ENCODE measurements at places on chromosomes 5 and 9.

DNA sequence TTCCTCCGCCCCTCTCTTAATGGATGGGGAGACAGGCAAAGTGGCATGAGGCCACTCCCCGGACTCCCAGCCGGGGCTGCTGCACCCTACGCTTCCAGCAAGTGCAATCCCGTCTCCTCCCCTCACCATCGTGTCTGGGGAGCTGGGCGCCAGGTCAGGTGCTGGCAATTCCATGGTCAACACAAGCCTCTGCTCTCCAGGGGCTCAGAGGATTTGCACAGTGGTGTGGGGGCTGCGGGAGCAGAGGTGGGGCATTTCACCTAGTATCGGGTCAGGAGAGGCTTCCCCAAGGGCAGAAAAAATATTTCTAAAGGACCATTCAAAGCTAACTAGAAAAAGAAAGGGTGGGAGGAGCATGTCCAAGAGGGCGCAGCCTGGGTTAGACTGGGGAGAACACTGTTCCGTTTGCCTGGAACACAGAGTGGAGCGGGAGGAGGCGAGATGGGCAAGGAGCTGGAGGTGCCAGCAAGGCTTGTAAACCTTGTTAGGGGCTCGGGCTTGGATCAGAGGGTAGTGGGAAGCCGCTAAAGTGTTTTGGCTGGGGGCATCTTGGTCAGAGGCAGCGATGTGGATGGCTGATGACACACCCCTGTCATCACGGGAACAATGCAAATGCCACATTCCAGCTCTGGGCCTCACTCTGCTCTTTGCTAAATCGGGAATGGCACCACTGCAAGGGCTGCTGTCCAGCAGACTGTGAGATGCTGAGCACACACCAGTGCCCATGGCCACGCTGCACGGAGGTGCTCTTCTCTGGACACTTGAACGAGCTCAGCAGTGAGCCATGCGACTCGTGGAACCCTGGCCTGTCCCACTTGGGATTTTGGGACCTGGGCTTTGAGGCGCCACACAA, 191.7 kb downstream of the CDK5RAP2 start:
- DNase-seq = no peak

DNA sequence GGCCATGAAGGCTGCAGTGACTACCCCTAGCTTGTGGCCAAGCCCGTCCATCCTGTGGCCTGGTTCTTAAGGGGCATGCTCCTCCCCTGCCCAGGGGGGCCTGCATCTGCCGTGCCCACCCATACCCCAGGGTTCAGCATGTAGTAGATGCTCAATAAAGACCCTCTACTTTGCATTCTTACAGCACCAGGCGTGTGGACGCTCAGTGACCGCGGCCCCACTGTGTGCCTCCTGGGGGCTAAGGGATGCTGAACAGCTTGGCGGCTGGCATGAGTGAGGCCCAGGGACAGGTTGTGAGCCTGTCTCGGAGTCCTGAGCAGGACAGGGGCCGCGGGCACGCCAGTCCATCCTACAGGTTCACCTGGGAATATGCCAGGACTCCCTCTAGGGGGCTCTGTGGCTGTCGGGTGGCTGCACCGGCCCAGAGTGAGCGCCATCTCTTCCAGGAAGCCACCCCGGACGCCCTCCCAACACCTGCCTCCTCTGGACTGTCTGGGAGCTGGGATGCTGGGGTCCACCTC, 9.1 kb downstream of the NOTCH1 start:
- DNase-seq = no peak

GRCh38 chr5:136104306-136104965, 28.2 kb upstream of the SMAD5 start:
- no peak for DNase-seq

DNA sequence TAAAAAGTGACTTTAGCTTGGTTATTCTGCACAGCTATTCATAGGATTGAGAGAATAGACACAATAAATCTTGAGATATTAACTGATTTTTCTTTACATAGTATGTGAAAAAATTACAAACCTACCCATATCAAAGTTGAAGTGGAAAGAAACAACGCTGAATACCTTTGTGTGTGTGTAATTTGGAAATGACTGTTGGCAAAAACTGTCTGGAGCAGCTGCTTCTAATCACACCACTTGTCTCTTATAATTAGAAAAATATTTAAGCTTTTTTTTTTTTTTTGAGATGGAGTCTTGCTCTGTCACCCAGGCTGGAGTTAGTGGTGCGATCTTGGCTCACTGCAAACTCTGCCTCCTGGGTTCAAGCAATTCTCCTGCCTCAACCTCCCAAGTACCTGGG, 110.8 kb upstream of the POC5 start:
- DNase-seq = no peak

GRCh38 chr5:69032009-69032408, 61.8 kb upstream of the SLC30A5 start:
- DNase-seq = no peak

- DNase-seq = no peak
Observed at GRCh38 chr5:121182788-121183490, 668.7 kb upstream of the FTMT start.

DNA sequence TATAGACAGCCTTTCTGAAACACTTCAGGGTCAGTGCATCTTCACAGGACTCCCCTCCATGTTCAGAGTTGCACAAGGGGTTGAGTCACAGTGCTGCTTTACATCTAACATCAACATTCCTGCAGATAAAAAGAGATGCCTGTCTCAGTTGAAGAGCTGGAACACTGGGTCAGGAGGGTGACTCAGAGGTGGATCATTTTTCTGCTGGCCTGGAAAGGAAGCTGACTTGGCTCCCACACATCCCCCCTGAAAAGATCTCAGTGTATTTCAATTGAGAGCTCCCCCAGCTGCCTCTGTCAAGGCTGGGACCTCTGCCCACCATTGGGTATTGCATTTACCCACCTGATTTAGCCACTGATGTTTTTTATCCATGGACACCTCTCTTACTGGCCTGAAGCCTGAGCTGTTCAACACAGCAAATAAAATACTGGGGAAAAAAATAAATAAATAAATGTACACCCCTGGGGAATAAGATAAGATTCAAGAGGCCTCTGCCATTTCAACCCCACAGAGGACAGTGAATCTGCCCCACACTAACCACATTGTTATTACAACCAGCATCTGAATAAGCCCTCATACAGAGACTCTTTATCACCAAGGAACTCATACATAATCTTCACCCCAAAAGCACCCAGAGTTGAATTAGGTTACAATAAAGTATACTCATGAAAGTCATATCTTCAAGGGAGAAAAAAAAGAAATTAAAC, 716.4 kb downstream of the SEMA5A start:
- DNase-seq = no peak

GRCh38 chr9:18245911-18246310, 228.0 kb upstream of the ADAMTSL1 start:
- DNase-seq = no peak

DNA sequence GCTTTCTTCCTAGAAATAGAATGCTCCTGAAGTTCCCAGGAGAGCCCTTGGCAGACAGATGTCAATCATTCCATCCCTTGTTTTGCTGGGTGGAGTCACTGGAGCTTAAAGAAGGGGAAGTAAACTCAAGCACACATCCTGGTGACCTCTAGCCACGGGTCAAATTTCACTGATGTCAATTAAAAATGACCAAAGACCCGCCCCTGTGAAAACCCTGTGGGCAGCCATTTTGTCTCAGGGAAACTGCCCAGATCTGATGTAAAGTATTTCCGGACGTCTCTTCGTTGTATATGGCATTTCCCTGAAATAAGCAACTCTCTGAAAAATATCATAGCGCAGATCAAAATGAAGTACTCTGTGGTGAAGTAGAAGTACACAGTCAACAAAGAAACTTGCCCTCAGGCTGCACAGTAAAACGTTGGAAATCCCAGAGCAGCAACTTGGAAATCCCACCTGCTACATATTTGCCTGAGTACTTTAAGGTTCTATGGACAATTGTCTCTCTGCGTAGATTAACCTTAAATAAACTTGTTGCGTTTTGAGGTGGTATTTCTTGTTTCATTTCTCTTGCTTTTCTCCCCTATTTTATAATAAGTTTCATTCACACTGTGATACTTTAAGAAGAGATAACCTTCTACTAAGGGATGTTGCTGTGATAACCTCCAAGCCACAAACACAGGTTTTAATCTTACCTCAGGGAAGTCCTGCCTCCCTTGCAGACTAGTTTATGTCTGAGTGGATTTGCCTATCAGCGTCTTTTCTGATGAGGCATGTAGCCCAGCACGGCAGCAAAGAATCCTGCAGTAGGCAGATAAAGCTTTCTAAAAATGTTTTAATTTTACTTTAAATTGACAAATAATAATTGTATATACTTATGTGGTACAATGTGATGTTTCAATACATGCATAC, 60.9 kb upstream of the PIP5K1B start:
- DNase-seq = no peak

DNA sequence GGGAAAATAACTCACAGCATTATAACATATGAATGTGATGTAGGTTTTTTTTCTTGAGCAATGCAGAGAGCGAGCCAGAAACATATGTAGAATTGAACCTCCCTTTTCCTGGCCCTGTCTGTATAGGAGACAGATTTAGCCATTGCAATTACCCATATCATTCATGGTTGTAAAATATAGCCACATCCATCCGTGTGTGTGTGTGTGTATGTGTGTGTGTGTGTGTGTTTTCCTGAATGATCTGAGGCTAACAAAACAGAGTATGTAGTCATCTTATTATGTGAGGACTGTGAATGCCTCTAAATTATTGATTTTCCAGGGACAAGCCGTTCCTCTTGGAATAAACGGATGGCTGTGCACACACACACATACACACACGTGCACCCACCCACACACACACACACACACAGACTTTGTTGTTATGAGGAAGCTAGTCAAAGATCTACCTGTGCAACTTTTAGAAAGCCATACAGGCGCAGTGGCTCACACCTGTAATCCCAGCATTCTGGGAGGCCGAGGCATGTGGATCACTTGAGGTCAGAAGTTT, 11.7 kb upstream of the DENND1A start:
- DNase-seq = no peak

DNA sequence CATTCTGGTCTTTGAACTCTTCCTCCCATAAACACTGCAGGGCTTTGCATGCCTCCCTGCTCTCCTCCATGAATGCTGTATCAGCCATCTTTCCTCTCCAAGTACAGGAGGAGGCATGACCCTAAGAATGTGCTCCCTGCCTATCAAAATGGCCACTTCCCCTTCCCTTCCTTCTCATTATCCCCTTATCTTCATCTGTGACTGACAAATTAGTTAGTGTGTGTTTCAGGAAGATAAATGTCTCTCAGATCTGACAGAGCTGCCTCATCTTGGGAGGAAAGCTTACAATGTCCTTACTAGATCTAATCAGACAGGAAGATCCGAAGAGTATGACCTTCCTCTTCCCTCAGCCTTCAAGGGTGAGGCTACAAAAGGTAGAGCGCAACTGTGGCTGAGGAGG, 46.2 kb downstream of the TLR4 start:
- DNase-seq = no peak

- no peak for DNase-seq
Observed at GRCh38 chr9:4538107-4538506, 47.8 kb downstream of the SLC1A1 start.

GRCh38 chr9:88538311-88539085, 3.5 kb downstream of the NXNL2 start:
- no peak for DNase-seq

DNA sequence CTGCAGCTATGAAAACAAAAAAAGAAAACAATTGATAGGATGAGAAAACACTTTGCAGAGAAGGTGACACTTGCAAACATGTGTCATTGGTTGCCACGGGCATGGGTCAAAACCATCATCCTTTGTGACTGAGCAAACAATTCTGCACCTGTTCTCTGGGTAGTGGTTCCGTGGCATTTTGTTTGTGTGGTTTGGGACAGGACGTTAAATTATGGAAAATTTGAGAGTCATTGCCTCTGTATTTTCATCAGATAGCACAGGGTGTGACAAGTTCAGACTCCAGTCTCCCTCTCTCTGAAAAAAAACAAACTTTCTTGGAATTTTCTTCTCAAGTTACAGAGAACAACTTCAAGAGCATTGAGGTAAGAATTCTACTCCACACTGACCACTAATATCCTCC, 113.4 kb upstream of the HMHB1 start:
- no peak for DNase-seq

- DNase-seq = no peak
Observed at GRCh38 chr5:109199799-109200620, 209.8 kb downstream of the PJA2 start.

DNA sequence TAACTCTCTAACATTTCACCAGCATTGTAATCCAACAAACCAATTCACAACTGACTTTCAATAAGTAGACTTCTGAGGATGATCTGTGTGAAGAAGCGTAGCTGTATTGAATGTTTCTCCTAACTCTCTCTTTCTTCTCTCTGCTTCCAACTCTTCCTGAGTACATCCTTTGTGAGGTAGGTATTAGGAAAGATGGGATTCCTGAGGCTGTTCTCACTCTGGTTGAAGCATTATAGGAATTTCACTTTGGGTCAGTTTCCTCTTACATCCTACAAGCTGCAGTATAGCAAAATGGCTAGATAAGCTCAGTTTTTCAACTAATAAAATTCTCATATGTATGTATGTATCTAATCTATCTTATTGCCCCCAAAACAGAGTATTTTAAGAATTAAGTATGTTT, 702.8 kb downstream of the CETN3 start:
- DNase-seq = no peak

GRCh38 chr5:168193493-168194250, 97.8 kb upstream of the WWC1 start:
- DNase-seq = no peak

- DNase-seq = no peak
Observed at GRCh38 chr5:35672995-35673394, 55.3 kb downstream of the SPEF2 start.

- no peak for DNase-seq
Observed at GRCh38 chr5:146448783-146449519, 1.8 kb downstream of the TCERG1 start.

DNA sequence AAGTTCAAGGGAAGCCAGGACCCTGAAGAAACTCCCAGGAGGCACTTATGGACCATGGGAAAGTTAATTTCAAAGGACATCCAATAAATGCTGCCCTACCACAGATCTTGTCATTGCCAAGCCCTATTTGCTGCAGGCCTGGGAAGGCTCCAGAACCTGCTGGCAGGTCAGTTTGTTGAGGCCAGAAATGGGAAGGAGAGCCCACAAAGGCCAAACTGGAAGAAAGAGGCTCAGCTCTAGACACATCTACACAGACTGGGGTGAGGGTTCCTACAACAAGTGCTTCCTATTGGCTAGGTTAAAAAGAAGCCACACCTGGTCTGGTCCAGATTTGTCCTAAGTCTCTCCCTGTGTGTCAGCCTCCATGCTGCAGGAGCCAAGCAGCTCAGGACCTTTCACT, 94.4 kb downstream of the SIL1 start:
- no peak for DNase-seq

GRCh38 chr5:100148239-100148638, 386.9 kb upstream of the FAM174A start:
- DNase-seq = no peak

GRCh38 chr9:3479514-3480352, 46.1 kb downstream of the RFX3 start:
- no peak for DNase-seq

GRCh38 chr5:149188383-149188782, 47.1 kb downstream of the ABLIM3 start:
- no peak for DNase-seq

- no peak for DNase-seq
Observed at GRCh38 chr5:61082516-61083280, 79.6 kb downstream of the SMIM15 start.

- no peak for DNase-seq
Observed at GRCh38 chr9:35680331-35681105, 6.8 kb downstream of the CA9 start.

Measured in inflammatory macrophage treated with lipopolysaccharide for 1 hour (primary cell).